Occipital lobe (tissue), 3 donors: ENCODE measurements at places on chromosomes 2 and 18. TPM values are rescaled to one million over a fixed set of nuclear protein-coding genes. Genes with fewer than 3 reads are reported as not detected.

Gene OSR1
- total RNA-seq, result 4.4 TPM

Gene IL1F10
- total RNA-seq, result not detected

Gene G6PC2
- total RNA-seq, result not detected

Gene CARF
- total RNA-seq, result 24.8 TPM

Gene YES1
- 41.6 TPM for total RNA-seq

- peak; percentile 23 for DNase-seq
These were observed 63.7 kb downstream of the BABAM2 start for GRCh38 chr2:27954221-27954673.

GRCh38 chr2:127090281-127091120 lies 16.5 kb downstream of the BIN1 start:
- DNase-seq, result no peak

DNA sequence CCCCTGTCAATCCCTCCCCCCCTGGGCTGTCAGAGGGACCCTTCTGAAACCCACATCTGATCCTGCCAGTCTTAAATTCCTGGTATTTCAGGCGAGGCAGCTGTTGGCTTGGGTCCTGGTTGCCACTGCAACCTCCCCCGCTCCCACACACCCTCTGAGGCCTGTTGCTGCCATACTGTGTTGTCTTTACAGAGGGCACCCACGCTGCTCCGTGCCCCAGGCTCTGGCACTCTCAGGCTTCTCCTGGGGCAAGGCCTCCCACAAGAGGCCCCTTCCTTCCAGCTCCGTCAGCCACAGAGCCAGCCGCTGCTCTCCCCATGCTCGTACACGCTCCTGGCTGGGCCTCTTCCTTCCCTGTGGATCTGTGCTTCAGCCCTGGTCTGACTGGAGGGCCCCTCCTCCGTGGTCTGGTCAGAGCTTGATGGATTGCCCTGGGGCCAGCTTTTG lies 8.6 kb downstream of the CABLES1 start:
- no peak for DNase-seq

GRCh38 chr18:33231474-33232317 lies 208.8 kb downstream of the CCDC178 start:
- peak; percentile 62 for DNase-seq

DNA sequence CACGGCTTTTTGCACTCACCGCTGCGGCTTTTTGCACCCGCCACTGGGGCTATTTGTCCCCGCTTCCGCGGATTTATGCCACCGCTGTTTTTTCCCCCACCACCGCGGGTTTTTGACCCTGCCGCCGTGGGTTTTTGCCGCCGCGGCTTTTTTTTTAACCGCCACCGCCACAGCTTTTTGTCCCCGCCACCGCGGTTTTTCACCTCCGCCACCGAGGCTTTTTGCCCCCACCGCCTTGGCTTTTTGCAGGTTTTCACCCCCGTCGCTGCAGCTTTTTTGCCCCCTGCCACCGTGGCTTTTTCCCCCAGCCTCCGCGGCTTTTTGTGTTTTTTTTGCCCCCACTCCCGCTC lies 2796.7 kb upstream of the TEKT4 start:
- no peak for DNase-seq

- DNase-seq, result no peak
These were observed 289.4 kb upstream of the CXCR4 start for GRCh38 chr2:136407117-136407951.

- no peak for DNase-seq
These were observed 18.0 kb downstream of the DYTN start for GRCh38 chr2:206700156-206700555.

DNA sequence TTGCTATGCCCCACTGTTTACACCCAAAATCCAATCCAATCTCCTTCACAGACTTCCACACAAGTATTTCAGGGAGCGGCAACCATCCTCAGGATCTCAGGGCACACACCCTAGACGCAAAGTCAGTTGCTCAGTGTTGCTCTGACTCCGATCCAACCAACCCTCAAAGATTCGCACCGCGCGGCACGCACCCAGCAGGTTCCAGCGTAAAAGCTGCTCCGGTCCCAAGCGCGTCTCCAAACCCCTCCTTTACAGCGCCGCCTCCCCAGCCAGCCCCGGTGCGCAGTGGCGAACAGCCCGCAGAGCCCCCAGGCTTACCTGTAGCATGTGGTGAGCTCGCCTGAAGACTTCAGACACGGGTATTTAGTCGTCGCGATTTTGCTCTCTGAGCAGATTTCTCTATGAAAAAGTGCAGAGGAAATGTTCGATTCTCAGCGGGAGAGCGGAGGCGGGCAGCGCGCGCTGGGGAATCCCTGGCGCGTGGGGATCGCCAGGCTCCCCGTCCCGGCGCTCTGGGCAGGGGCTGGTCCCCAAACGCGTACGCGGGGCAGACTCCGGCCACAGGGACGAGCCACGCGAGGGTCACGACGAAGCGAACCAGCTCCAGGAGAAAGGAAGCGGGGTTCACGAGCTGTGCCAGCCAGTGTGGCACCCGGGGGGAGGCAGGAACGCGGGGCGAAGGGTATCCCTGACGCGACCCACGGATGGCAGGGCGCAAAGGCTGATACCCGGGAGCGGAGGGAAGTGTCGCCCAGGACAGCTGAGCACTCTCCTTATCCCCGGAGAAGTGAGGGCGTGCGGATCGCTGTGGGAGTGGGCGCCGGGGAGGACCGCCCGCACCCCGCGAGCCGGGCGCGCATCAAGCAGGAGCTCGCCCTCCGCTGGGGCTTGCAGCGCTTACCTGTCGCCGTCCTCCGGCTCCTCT lies 650 bp downstream of the CCBE1 start:
- no peak for DNase-seq

DNA sequence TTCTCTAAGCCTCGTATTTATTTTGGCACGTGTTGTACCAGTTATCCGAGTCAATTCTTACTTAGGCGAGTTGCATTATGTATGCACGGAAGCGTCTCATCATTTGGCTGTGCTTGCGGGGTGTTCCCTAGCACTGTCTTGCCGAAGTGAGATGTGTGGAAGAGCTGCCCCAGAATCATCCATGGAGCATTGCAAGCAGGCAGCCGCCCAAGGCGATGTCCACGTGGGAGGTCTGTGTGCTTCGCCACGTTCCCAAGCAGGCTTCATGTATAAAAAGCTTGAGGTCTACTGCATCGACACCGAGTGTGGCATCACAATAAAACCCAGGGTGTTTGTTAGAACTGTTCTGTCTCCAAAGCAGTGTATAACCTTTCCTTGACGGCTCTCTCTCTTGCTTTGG lies 849.9 kb downstream of the DCDC2C start:
- peak; percentile 53 for DNase-seq

DNA sequence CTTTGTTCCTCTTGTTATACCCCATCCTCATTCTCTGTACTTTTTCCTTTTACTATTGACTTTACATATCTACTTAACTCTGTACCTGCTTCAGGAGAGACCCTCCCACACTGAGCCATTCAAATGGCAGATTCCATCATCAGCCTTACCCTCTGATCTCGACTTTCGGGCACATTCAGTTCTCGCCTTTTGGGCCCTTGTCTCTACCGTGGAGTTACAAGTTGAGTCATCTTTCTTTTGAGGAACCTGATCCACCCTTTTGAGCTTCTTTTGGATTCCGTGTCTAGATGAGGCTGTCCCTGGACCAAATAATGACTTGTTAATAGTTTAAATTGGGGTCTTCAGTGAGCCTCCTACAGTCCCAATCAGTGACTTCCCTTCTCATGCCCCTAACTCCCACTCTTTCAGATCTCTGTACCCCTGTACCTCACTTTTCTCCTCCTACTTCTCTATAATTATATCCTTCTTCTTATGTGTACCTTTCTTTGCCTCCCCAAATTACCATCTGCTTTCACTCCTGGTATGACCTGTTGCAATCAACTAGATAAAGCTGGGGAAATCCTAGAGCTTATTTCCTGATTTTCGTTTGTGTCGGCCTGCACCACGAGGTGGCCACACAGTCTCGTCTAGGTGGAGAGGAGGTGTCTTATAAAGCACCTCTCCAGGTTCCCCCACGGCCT lies 17.2 kb downstream of the SP110 start:
- DNase-seq, result no peak

DNA sequence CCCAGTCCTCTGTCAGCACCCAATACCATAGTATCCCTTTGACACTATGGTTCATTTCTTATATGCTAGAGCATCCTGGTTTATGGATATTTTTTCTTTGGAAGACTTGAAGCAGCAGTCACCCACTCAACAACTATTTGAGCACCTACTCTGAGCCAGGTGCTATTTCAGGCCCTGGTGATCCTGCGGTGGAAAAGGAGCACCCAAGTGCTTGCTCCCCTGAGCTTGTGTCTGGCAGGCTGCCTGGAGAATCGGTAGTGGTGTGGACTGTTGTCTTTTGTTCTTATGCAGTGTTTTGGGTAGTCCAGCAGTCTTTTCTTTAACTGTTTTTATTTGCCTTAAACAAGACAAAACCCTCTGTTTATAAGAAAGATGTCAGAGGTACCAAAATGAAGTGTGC lies 28.9 kb downstream of the NCK2 start:
- no peak for DNase-seq

DNA sequence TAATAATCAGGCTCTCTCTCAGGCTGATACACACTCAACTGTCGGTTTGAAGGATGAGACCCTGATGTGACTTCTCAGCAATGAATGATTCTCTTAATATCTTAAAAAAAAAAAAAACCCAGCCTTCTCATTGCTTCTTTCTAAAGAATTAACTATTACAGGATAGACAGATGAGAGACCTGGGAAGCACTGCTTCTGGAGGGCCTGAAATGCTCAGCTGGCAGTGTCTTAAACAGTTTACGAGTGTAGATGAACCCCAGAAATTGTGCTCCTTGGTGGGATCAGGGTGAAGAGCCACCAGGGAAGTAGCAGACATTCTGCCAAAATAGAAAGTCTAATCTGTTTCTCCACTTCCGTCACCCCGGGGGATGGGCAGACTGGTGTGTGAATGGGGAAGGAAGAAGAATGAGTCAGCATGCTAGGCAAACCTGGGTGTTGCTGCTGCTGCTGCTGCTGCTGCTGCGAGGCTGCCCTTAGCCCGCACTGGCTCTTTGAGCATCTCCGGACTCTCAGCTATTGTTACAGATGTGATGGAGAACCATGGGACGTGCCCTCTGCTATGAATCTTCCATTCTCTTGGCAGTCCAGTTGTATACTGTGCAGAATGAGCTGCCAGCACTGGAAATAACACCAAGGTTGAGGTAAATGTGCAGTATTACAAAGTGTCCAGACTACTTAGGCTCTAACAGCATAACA lies 158.4 kb downstream of the SETBP1 start:
- DNase-seq, result peak; percentile 43

DNA sequence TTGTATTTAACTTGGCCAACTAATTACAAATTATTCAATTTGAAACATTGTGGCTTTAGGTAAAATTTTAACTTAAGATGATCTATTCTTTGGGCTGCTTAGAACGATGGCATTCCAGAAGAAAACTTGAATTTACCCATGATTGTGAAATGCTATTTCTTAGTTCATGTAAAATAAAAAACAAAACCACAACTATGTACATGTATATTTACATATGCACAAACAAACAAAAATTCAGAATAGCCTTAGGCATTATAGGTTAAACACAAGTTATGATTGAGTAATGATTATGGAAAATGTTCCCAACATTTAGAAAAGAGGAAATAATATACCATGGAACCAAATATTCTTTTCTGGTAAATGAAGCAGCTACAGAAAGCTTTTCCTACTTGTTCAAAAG lies 3.5 kb upstream of the SMCHD1 start:
- no peak for DNase-seq

GRCh38 chr2:10257500-10258147 lies 45.1 kb upstream of the HPCAL1 start:
- DNase-seq, result no peak

GRCh38 chr18:75003764-75004690 lies 204.9 kb downstream of the PTGR3 start:
- no peak for DNase-seq

DNA sequence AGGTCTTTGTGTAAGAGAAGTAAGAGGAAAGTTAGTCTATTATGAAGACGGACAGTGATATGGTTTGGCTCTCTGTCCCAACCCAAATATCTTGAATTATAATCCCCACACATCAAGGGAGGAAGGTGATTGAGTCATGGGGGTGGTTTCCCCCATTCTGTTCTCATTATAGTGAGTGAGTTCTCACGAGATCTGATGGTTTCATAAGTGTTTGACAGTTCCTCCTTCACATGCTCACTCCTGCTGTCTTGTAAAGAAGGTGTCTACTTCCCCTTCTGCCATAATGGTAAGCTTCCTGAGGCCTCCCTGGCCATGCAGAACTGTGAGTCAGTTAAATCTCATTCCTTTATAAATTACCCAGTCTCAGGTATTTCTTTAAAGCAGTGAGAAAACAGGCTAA lies 67.6 kb downstream of the NEURL3 start:
- no peak for DNase-seq

DNA sequence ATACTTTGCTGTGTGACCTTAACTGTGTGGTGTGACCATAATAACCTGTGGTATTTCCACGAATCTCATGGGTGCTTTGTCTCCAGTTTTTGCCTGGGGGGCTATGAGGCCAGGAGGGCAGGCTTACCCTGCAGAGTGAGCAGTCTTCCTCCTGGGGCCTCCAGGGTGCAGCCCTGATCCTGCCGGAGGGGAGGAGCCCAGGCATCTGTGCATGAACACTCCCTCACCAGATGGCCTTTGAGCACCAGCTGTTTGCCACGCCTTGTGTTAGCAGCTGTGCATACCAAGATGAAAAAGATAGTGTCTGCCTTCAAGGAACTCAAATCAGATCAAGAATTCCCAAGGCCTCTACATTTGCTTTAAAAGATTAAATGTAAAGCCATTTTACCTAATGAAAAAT lies 75.0 kb upstream of the RBM44 start:
- DNase-seq, result no peak

DNA sequence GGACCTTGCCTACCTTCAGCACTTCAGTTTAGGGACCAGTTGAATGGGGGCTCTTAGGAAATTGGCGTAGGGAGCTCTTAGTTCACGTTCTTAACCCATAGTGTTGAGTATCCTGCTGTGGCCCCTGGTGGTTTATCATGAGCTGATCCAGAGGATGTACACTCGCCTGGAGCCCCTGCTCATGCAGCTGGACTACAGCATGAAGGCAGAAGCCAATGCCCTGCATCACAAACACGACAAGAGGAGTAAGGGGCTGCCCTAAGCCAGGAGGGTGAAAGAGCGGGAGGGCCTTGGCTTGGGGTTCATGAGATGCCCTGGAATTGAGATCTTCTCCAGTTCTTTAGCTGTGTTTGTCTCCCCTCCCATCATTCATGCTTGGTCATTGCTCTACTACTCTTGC lies 2.9 kb downstream of the RETREG2 start:
- DNase-seq, result no peak

- DNase-seq, result no peak
These were observed 236.9 kb downstream of the LDLRAD4 start for GRCh38 chr18:13455471-13455870.

DNA sequence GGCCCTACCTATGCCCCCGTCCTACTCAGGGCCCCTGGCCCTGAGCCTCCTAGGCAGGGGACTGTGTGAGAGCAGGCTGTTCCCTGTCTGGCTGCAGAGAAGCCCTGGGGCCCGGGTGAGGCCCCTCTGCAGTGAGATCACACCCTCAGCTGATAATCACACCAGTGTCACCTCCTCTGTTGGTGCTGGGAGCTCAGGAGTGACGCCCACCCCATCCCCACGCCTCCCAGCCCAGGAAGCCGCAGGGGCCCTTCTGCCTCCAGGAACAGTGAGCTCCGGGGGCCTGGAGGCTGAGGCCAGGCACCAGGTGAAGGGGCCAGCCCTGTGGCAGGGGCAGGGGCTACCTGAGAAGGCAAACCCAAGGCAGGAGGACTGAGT lies 20.0 kb downstream of the KCNIP3 start:
- no peak for DNase-seq
